NCI-H524 treated with DMSO at 0.1 percent for 48 hours (cell line): ENCODE measurements at places on chromosomes 1 and 21.

DNA sequence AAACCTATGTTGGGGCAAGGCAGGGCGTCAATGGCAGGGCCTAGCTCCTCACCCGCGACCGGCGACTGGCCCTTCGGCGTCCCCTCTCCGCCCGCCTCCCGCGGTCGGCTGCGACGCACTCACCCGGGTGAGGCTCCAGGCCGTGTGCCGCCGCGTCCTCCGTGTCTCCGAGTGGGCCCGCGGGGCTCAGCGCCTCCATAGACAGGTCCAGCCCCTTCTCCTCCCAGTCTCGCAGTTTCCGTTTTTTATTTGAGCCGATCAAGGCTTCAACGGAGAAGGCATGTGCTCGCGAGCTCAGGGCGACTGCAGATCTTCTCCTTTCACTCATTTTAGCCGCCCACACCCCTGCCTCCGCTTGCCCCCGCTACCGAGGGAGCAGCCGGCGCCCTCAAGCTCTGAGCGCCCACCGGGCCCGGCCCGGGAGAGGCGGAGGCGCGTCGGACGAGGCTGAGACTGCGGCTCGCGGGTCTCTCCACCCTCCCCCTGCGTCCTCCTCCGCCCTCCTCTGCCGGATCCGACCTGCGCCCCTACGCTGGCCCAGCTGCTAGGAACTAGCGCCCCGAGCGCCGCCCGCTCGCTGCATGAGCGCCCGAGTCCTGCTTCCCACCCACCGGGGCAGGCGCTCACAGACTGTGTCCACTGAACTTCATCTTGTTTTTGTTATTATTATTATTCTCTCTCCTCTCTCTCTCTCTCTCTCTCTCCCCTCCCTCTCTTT lies 516 bp downstream of the TBX15 start:
- DNase-seq, result no peak

- no peak for DNase-seq
These were observed 24.6 kb downstream of the MAPKAPK2 start for GRCh38 chr1:206709322-206709721.

GRCh38 chr1:29736582-29737188 lies 500.4 kb downstream of the PTPRU start:
- DNase-seq, result no peak

GRCh38 chr21:46667741-46668380 lies 32.4 kb downstream of the PRMT2 start:
- no peak for DNase-seq

DNA sequence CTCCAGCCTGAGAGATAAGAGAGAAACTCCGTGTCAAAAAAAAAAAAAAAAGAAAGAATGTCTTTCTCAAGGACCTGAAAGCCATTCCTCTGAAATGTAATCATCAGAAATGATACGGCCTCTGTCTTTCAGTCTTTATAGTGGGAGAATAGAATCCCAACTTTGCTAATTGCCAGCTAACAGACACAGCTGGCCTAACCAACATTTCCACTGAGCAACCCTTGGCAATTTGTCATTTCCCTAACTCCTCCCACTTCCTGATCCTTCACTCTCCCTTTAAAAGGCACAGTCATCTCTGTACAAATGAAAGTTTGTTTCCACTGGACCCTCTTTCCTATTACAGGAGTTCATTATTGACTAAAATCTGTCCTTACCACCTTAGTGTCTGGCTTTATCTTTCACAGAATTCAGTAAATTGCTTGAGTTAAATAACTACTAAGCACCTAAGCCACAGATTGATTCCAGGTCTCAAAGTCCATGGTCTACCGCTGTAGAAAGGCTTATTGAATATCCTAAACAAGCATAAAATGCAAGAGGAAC lies 4.3 kb upstream of the CBR1 start:
- no peak for DNase-seq

GRCh38 chr1:202049129-202049528 lies 38.7 kb downstream of the ELF3 start:
- DNase-seq, result no peak

DNA sequence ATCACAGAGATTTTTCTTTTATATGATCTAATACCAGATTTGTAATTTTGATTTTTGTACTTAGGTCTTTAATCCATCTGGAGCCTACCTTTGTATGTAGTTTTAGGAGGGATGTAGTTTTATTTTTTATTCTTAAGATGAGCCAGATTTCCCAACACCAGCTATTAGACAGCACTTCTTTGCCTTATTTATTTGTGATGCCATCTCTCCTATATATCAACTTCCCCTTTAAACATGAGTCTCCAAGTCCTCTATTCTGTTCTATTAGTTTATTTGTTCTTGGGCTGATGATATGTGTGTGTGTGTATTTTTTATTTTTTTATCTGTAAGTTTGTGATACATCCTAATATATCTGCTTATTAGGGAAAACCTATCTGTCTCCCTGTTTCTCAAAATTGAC lies 94.2 kb downstream of the PHTF1 start:
- DNase-seq, result no peak

DNA sequence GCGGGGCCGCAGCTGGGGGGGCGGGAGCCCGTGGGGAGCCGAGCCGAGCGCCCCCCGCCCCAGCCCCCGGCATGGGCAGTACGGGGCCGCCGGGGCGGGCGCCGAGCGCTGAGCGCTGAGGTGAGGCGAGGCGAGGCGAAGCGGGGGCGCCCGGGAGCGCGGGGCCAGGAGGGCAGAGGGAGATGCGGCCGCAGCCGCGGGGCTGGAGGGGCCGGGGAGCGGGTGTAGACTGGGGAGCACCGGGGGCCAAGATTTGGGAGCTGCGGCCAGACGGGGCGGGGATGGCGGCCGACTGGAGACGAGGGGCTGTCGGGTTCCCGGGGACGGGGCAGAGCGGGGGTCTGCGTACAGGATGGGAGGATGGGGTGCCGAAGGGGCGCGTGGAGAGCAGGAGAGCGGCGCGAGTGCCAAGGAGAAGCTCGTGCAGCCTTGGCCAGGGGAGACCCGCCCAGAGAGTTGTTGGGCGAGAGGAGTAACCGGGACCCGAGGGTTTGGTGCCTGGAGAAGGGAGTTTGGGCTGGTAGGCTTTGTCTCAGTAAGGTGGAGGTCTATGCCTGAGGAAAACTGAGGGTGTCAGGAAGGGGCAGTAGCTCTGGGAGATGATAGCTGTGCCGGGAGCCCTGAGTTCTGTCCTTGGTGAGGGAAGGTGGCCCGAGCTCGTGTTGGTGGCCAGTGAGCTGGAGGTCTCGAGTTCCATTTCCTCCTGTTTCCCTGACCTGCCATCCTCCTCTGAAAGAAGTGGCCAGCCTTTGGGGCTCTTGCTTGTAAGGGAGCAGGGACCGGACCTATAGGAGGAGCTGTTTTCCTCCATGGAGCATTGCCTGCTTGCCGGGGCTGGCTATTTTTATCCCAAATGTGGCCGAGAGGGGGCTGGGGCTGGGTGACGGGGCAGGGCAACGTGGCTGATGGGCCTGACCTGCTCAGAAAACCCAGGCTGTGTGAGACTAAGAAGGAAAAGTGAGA lies 539 bp downstream of the ATP8B2 start:
- DNase-seq, result no peak

- DNase-seq, result no peak
These were observed 10.4 kb downstream of the TTLL10 start for GRCh38 chr1:1183833-1184775.

DNA sequence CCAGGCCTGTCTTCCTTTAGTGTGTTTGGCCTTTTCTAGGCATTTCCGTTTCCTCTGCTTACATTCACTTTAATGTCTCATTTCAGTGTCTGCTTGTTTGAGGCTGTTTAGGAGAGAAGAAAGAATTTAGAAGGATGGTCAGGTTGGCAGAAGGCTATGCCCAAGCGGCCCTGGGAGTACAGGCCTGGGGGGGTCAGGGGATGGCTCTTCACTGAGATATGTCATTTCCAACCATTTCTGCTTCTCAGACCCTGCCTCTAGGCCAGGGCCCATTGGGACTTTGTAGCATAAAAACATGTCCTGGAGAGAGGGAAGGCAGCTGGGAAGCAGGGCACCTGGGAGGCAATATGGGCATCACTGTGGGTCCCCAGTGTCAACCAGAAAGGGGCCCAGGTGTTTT lies 86.0 kb downstream of the DDX20 start:
- DNase-seq, result no peak

- DNase-seq, result no peak
These were observed 132.9 kb upstream of the PRDX6 start for GRCh38 chr1:173344034-173344743.

DNA sequence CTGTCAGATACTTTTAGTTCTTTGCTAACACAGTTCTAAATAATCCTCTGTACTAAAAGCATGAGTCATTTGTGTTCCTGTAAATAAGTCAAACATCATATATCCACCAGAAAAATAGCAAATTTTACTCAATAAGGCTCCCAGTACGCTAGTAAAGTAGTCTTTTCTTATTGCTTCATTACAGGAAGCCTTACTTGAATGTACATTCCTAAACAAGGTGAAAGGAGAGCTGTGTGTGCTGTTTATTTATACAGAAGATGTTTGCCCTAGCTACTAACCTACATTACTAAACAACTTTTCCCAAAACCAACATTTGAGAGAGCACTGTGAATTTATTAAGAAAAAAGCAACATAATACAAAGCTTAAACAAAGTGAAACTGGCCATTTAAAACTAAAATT lies 52.0 kb downstream of the ZNHIT6 start:
- DNase-seq, result no peak
